ENCODE measurements at places on chromosomes 3 and 15.

DNA sequence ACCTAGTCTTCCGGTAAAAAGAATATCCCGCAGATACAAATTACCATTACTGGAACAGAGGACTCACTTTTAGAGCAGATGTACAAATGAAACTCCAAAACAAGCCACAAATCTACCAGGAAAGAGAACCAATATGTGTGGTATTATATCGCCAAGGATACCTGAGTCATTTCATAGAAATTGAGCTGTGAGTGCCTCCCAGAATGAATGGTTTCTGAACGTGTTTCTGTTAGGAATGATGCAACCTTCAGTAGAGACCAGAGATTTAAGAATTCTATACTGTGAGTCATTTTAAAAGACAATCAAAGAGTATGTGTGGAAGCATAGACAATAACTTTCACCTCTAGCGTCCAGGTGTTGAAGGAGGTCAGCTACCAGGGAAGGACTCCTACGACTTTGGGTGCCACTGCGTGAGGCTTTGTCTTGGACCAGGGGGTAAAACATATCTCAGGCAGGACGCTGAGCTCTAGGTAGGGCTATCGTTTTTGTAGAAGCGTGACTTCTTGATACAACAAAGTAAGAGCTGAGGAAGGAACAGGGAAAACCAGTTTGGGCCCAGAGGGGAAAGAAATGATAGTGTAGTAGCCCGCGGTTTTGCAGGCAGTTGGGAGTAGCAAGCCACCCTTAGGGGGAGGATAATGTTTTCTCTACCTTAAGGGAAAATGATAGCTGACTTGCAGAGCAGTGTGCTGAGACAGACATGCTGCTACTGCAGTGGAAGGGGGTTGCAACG, 210.4 kb downstream of the TP63 start:
- DNase-seq: no peak

GRCh38 chr3:22996920-22997571, 206.1 kb upstream of the UBE2E2 start:
- no peak for DNase-seq

- DNase-seq: no peak
Observed at GRCh38 chr3:193960487-193961274, 175.3 kb upstream of the HES1 start.

DNA sequence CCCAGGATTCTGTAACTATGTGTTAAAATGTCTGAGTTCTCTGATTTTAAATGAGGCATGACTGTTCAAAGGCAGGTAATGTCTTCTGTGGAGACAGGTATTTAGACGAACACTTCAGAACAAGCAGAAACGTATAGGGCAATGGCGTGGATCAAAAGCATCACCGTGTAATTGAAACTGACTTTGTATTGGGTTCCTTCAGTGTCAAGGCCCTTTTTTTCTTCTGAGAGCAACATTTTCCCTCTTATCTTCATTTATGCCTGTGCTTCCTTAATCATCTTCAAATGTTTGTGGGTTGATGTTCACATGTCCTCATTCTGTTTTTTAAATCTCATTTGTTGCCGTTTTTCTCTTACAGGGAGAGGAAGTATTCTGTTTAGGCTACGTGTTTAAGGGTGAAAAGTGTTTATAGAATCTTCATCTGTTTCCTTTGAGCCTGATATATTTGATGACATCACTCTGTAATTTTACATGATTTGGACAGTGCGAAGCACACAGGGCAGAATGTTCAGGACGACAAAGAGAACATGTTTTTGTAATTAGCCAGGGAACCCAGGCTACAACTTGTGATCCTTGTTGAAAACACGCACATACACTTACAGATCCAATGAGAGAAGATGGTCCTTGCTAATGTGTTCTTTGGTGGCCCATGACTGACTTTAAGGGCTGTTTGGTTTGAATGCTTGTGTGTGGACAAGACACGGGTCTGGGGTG, 196.0 kb downstream of the LRTM1 start:
- no peak for DNase-seq

GRCh38 chr3:135736740-135737139, 228.8 kb upstream of the PPP2R3A start:
- peak; percentile 15 for DNase-seq

GRCh38 chr15:61869656-61870055, 190.6 kb downstream of the VPS13C start:
- no peak for DNase-seq

DNA sequence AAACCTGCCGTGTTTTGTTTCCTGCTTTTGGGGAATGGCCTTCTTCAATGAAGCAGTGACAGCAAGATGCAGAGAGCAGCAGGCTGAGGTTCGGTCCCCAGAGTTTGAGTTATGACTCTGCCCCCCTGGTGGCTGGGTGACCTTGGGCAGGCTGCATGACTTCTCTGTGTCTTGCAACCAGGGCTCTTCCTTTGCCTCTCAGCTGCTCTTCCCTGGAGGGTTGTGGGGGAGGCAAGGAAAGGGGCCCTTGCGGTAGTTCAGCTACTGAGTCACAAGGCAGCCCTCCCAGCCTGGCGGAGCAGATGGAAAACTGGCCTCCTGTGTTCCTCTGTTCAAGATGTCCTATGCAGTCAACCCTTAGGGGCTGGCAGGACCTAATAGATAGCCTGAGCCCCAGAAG, 17.1 kb downstream of the CTXND1 start:
- DNase-seq: peak; percentile 21

DNA sequence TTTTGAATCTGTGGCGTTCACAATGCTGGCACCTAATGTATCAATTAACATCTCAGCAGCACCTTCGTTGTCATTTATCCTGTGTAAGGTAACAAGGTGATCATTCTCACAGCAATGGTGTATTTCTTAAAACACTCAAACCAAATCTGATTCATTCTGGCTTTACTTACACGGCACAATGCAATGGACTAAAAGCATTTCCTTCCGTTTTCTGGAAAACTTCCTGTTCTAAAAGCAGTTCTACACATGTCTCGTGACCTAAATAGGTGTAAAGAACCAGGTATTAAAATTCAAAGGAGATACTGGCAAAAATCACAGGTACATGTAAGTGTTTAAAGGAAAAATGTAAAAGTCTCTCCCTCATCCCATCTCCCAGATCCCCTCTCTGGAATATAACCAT, 77.8 kb downstream of the BTD start:
- no peak for DNase-seq

DNA sequence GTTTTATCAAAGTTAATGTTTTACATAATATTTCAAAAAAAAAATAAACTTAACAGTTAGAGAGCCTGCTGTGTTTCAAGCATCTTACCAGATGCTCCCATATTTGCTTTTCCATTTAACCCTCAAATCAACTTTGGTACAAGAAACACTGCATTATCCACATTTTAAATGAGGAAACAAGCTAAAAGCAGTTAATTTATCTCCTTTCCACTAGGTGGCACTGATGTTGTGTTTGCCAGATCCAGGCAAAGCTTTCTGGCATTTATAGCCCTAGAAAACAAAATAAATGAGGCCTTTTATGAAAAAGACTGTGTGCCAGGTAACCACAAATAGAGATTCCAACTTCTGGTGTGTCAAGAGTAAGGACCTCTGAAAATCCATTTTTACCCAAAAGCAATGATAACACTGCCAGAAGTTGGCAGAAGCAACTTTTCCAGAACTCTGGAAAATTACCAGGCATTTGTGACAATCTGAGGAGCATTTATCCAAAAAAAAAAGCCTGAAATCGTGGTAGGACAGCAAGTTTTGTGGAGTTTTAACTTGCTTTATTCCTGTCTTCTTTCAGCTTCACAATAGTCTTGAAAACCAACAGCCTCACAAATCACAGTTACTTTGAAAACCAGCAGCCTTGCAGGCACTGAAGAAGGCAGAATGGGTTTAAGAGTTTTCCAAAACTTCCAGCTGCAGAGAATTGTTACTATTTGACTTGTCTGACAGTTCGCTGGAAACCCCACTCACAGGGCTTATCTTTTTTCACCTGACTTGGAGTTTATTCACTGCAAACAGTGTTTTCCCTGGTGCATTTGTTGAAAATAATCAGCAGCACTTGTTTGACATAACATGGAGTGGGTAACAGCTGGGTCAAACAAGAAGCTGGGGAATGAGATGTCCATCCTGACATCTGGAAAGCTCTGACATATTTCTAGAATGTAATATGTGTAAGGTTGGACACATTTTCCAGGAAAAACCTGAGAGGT, 9.2 kb downstream of the FAM162A start:
- DNase-seq: peak; percentile 36

DNA sequence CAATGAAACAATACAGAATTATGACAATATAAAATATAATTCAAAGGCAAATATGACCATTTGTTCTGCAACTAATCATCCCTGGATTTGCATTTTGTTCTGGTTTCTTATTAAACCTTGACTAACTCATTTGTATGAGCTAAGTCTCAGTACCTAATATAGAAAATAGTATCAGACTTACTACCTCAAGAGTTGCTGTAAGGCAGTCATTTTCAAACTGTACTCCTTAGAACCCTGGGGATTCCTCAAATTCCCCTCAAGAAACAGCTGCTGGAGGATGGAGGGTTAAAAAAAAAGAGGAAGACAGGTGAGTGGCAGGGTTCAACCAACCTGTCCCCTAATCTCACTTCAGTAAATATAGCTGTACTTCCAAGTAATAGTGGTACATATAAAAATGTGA, 11.1 kb downstream of the ZBTB11 start:
- no peak for DNase-seq

- no peak for DNase-seq
Observed at GRCh38 chr15:58274885-58275284, 136.7 kb downstream of the AQP9 start.

GRCh38 chr3:32423534-32423933, 31.9 kb downstream of the CMTM7 start:
- no peak for DNase-seq

- DNase-seq: no peak
Observed at GRCh38 chr3:45861043-45861719, 19.3 kb upstream of the LZTFL1 start.

DNA sequence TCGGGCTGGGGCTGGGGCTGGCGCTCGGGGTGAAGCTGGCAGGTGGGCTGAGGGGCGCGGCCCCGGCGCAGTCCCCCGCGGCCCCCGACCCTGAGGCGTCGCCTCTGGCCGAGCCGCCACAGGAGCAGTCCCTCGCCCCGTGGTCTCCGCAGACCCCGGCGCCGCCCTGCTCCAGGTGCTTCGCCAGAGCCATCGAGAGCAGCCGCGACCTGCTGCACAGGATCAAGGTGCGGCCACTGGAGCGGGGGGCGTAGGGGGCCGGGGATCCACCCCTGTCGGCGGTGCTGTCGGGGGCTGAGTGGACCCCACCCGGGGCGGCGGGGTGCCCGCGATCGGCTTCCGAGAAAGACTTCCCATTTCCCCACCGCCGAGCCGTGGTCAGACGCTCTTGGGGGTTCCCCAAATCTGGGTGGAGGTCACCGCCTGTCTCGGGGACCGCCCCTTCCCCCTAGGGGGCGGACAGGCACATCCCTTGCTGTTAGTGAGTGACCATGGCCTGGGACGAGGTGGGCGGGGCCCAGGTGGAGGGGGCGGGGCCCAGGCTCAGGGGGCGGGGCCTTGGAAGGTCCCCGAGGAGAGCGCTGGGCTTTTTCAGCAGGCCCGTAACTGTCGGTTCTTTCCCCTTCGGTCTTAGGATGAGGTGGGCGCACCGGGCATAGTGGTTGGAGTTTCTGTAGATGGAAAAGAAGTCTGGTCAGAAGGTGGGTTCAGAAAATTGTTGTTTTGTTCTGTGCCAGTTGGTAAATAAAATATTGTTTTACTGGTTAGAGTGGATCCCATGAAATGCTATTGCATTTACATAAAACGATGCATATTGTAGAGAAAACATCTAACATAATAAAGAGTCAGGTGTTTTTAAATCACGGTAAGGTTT, 578 bp downstream of the LACTB start:
- peak; percentile 76 for DNase-seq

- no peak for DNase-seq
Observed at GRCh38 chr3:79354179-79354688, 413.6 kb downstream of the ROBO1 start.

- no peak for DNase-seq
Observed at GRCh38 chr3:96430079-96430478, 384.3 kb upstream of the EPHA6 start.

GRCh38 chr15:34984889-34985630, 3.0 kb downstream of the ZNF770 start:
- no peak for DNase-seq

- no peak for DNase-seq
Observed at GRCh38 chr3:9846231-9846630, 2.4 kb upstream of the RPUSD3 start.

DNA sequence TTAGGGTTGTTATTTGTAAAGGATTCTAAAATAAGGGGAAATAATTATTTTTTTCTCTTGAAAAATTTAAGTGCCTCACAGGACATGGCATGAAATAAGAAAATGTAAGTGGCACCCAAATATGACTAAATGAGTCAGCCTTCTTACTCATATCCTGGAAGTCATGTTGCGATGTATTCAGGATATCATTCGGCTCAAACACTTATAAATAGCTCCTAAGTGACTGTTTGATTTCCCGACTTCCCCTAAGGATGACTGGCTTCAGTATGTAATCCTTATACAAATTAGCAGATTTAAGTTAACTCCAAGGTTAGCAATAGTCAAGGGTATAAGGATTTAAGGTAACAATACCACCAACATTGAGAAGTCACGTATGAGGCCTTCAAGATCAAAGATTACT, 57.3 kb upstream of the OSTN start:
- DNase-seq: peak; percentile 93

DNA sequence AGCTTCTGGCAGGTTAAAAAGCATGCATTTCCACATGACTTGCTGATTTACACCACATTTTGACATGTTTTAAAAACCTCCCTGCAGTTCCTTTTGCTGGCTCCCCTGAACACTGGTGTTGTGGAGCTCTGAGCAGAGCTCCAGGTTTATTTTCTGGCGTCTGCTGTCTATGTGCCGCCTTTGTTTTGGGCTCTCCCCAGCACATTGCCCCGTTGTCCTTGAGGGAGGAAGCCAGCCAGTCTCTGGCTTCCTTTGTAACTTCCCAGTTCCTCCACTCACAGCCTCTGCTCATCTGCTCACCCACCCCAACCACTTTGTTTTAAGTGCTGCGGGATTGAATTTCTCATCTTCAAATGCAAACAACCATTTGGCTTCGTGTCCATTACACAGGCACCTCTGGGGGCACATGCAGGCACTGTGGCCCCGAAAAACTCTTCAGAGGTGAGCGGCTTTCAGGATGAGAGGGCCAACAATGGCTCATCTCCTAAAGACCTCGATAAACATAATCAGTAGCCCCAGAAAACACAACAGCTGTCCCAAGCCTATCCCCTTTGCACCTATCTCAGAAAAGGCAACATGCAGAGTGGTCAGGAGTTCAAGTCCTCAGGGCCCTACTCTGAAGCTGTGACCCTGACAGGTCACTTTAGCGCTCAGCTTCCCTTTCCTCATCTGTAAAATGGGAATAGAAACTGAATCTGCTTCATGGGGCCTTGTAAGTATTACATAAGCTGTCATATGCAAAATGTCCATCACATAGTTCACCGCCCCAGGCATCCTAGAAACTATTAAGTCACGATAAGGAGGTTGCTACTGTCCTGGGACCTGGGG, 1.3 kb upstream of the MEF2A start:
- DNase-seq: no peak

Measured in A172 (cell line).